ENCODE measurements at places on chromosomes 5 and 9. TPM values are rescaled to one million over a fixed set of nuclear protein-coding genes. Genes with fewer than 3 reads are reported as not detected.

Gene CTNND2
- total RNA-seq, result 6.0 TPM

Gene TEX48
- total RNA-seq, result not detected

Gene GOLGA2
- 97.5 TPM for total RNA-seq

Gene FBP1
- 7.4 TPM for total RNA-seq

Gene GPR151
- total RNA-seq, result not detected

Gene ANAPC2
- total RNA-seq, result 32.9 TPM

Gene GMCL2
- not detected for total RNA-seq

Gene CD14
- 65.7 TPM for total RNA-seq

Gene CYSRT1
- total RNA-seq, result 0.29 TPM

Gene GABRB2
- 0.33 TPM for total RNA-seq

Gene CBY3
- total RNA-seq, result not detected

Gene MTAP
- total RNA-seq, result 40.2 TPM

Gene CNTFR
- total RNA-seq, result 103 TPM

Gene TNFSF8
- total RNA-seq, result 2.6 TPM

Gene F2RL1
- total RNA-seq, result 0.64 TPM

Gene WWC1
- total RNA-seq, result 0.96 TPM

Gene SLC34A1
- total RNA-seq, result not detected

Gene ROR2
- total RNA-seq, result 25.6 TPM

Gene SLU7
- total RNA-seq, result 86.3 TPM

Gene CDH18
- total RNA-seq, result not detected

Gene FPGS
- 108 TPM for total RNA-seq

Gene KIF12
- 34.4 TPM for total RNA-seq

Gene NMUR2
- not detected for total RNA-seq

Gene OBP2A
- total RNA-seq, result not detected

Gene ANGPTL2
- 51.8 TPM for total RNA-seq

Gene CARTPT
- total RNA-seq, result not detected

Gene RIGI
- total RNA-seq, result 6.4 TPM

Gene DNAH5
- 3.8 TPM for total RNA-seq

Gene EXOSC2
- total RNA-seq, result 30.2 TPM

Gene WNT8A
- total RNA-seq, result not detected

Gene BAAT
- total RNA-seq, result 0.16 TPM

Gene RXFP3
- total RNA-seq, result not detected

Gene FOXI1
- total RNA-seq, result 1.3 TPM

Gene OR1Q1
- total RNA-seq, result 0.44 TPM

Gene C6
- total RNA-seq, result 1.2 TPM

Gene SLC1A1
- 7.3 TPM for total RNA-seq

Gene PCDHB15
- 4.2 TPM for total RNA-seq

Gene PCDHB14
- total RNA-seq, result 4.2 TPM

Gene FBXW2
- 49.8 TPM for total RNA-seq

Gene IL31RA
- total RNA-seq, result not detected

Gene HAVCR2
- 13.3 TPM for total RNA-seq

Gene GZMA
- total RNA-seq, result 1.6 TPM

Gene CARD6
- 16.1 TPM for total RNA-seq

Gene MARCOL
- total RNA-seq, result not detected

Gene NUTM2F
- total RNA-seq, result not detected

Gene CCDC180
- 10.6 TPM for total RNA-seq
